ENCODE measurements at places on chromosomes 1 and 21. TPM values are rescaled to one million over a fixed set of nuclear protein-coding genes. Genes with fewer than 3 reads are reported as not detected.

The NUDT4B gene
- not detected for total RNA-seq

The LENEP gene
- 1.9 TPM for total RNA-seq

DNA sequence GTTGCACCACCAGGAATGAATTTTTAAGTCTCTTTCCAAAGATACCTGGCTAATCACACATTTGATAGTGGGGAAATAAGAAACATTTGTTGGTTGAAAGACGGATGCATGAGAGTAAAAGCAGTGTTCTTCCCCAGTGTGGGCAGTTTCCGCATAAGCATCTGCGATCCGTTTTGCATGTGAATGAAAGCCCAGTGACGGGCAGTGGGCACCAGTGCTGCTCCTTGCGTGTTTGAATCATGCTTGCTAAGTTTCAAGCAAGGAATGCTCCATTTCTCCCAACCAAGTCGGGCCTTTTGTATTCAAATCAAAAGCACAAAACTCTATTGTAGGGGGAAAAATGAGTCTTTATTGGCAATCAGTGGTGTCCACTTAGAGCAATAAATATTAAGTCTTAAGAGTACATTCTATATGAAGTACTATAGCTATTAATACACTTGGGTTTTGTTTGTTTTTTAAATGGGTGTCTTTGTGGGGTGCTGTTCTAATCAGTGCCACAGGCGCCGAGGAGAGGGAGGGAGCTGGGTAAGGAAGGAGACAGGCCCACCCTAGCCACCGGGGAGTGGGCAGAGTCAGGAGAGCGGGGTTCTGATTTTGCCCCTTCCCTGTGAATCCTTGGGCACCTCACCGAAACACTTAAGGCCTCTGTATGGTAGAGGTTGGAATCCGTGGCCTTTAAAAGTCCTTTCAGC, 750 bp upstream of the PTGFRN start:
- H3K27ac ChIP-seq: peak overlapping the region; percentile 23
- peak overlapping the region; percentile 95 for H3K4me3 ChIP-seq
- no peak for DNase-seq
- H3K36me3 ChIP-seq: no peaks in the 10 kb centered on the region

GRCh38 chr1:89269277-89269676, 3.4 kb downstream of the GBP5 start:
- no peak overlapping the region for H3K27ac ChIP-seq
- H3K4me1 ChIP-seq: no peaks in the 10 kb centered on the region
- H3K36me3 ChIP-seq: no peaks in the 10 kb centered on the region
- no peak overlapping the region for H3K4me3 ChIP-seq
- no peaks in the 10 kb centered on the region for H3K27me3 ChIP-seq

DNA sequence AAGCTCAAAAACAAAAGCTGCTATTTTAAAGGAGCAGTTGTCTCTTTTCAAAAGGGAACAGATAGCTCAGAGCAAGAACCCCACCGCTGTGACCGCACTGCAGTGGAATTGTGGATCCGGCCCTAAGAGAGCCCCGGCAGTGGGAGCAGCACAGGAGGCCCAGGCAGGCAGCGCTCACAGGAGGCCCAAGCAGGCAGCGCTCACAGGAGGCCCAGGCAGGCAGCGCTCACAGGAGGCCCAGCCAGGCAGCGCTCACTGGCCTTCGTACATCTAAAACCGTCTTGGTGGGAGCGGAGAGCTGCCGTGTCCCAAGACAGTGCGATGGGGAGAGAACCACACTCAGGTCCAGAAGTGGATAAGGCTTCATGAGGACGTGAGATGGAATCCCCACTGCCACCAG, 4.0 kb downstream of the TFF3 start:
- peaks cover 24% of the 10 kb centered on the region for H3K4me1 ChIP-seq
- no peak overlapping the region for H3K4me3 ChIP-seq
- DNase-seq: no peak
- no peak overlapping the region for H3K27ac ChIP-seq
- H3K27me3 ChIP-seq: peaks cover 13% of the 10 kb centered on the region

Measured in neural crest cell (in vitro differentiated cells).